ENCODE measurements at places on chromosomes 11 and 22.

GRCh38 chr22:26023104-26023775 lies 146.0 kb upstream of the SEZ6L start:
- no peak for DNase-seq

DNA sequence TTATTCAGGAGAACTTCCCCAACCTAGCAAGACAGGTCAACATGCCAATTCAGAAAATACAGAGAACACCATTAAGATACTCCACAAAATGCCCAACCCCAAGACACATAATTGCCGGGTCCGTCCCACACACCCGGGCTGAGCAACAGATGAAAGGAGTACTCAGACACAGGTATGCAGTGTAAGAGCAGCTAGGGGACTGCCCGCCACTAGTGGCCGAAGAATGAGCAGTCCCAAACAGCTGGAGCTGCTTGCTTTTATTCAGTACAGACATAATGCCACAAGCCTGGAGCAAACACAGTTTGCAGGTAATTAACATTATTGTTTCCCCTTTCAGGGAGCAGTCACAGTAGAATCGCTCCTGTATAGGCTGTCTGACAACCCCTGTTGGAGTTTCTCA lies 364.6 kb downstream of the LUZP2 start:
- DNase-seq, result no peak

DNA sequence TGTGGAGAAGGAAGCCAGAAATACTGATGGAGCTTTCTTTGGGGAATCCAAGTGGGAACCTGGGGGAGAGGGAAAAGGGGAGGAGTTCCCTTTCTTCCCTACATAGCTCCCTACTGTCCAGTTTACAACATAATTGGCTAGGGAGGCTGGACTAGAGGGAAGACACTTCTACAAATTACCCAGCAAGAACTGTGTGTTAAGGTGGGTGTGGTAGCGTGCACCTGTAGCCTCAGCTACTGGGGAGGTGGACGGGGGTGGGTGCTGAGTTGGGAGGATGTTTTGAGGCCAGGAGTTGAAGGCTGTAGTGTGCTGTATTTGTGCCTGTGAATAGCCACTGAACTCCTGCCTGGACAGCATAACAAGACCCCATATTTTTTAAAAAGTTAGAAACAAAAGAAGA lies 74.0 kb downstream of the NAV2 start:
- DNase-seq, result no peak

GRCh38 chr11:33689501-33689900 lies 11.1 kb downstream of the C11orf91 start:
- DNase-seq, result no peak

- no peak for DNase-seq
Observed at GRCh38 chr22:43481568-43482317, 69.9 kb downstream of the MPPED1 start.

GRCh38 chr11:65300621-65301275 lies 13.9 kb upstream of the CDC42EP2 start:
- DNase-seq, result no peak

DNA sequence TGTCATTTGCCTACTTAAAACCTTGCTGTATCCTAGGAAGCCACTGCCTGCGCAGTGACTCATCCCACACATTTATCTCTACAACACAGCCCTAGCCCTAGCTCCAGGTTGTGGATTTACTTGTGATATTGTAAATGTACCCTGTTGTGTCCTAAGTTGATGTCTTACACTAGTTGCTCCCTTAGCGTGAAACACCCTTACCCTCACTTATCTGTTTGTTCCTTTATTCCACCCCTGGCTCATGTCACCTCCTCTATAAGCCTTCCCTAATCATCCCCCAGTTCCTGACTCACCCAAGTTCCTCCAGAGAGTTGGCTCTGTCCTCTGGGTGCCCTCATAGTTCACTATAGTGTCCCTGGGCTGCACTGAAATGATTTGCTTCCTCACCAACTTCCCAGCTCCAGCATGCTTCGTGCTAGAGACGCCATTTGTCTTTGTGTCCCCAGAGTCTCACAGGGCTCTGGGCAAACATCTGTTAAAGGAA lies 431.8 kb upstream of the FAT3 start:
- DNase-seq, result no peak

DNA sequence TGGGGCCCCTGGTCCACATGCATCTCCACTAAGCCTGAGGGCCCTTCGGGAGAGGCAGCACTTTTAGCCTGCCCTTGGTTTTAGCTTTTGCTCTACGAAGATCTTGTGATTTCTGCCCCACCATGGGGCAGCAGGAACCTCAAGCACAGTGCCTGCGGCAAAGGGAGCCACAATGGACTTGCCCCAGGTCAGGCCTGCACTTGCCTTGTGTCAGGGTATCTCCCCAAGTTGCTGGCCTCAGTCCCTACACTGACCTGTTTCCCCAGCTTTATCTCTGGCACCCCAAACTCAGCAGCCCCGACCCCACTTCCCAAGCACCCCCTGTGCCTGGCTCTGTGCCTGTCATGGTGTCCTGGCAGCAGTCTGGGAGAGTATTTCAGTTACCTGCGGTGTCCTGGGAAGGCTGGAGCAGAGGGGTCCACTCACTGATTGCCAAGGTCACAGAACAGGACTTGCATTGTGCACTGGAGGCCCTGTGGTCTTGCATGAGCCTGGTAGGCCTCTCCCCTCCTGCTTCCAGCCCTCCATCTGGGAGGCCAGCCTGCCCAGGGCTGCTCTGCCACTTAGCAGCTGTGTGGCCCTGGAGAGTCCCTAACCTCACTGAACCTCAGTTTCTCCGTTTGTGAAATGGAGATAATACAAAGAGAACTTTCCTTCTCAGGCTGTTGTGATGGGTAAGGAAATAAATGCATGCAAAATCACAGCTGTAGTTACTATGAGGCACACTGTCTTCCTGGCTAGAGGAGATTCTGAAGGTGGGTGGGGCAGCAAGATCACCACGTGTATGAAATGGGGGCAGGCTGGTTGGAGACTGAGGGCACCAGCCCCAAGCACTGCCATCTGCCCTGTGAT lies 3.6 kb upstream of the AIFM3 start:
- no peak for DNase-seq

- no peak for DNase-seq
Observed at GRCh38 chr11:108216988-108217387, 5.5 kb downstream of the NPAT start.

- DNase-seq, result no peak
Observed at GRCh38 chr22:47063606-47064005, 301.2 kb downstream of the TBC1D22A start.

DNA sequence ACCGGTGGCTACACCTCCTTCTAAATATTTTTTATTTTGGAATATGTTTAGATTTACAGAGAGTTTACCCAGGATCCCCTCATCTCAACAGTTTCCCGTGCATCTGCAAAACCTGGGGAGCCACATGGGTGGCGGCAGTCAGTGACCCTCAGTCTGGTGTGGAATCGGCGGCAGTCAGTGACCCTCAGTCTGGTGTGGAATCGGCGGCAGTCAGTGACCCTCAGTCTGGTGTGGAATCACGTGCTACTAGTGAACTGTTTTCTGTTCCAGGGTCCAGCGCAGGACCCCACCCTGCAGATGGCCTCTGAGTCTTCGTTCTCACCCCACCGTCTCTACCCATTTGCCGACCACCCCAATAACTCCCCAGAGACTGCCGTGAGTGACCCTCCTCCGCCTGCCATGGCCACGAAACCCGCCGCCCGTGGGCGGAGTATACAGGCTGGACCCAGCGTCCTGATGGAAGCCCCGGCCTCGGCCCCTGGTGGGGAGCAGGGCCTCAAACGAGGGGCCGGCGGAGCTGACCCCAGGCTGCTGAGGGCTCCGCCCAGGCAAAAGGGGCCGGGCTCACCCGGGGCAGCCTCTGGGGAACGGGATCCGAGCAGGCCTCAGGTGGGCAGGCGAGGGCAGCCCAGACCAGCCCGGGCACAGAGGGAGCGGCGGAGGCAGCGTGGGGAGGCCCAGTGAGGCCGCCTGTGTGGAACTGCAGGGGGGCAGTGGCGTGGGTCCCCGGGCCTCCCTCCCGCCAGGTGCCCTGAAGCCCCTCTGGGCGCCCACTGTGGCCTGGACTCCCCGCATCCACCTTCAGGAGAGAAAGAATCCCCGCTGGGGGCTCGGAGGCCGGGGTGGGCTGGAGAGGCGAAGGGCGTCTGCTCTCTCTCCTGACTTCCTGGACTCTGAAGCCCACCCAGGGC lies 2.5 kb downstream of the IL17REL start:
- DNase-seq, result no peak

- no peak for DNase-seq
Observed at GRCh38 chr11:19281041-19281440, 40.3 kb upstream of the E2F8 start.

GRCh38 chr11:2574043-2574552 lies 125.7 kb downstream of the KCNQ1OT1 start:
- DNase-seq, result no peak

DNA sequence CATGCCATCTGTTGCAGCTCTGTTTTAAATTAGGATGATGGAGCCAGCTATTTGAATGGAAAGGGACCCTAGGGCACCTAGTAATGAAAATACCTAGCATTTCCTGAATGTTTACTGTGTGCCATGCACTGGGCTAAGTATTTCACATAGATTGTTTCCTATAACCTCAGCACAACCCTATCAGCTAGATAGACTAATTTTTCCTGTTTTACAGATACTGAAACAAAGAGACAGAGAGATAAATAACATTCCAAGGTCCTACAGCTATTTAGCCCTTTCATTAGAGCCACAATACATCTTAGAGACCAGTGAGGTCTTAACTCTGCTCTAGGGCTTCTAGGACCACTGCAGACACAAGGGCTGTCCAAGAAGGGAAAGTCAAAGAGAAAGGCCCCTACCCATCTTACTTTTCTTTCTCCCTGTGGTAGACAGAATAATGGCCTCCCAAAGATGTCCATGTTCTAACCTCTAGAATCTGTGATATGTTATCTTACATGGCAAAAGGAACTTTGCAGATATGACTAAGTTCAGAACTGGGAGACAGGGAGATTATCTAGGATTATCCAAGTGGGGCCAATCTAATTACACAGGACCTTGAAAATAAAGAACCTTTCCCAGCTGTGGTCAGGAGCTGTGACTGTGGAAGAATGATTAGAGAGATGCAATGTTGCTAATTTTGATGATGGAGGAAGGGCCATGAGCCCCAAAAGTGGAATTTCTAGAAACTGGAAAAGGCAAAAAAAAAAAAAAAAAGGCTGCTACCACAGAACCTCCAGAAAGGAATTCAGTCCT lies 157.0 kb downstream of the CCDC34 start:
- DNase-seq, result no peak

GRCh38 chr11:80009081-80009480 lies 568.3 kb upstream of the TENM4 start:
- no peak for DNase-seq

DNA sequence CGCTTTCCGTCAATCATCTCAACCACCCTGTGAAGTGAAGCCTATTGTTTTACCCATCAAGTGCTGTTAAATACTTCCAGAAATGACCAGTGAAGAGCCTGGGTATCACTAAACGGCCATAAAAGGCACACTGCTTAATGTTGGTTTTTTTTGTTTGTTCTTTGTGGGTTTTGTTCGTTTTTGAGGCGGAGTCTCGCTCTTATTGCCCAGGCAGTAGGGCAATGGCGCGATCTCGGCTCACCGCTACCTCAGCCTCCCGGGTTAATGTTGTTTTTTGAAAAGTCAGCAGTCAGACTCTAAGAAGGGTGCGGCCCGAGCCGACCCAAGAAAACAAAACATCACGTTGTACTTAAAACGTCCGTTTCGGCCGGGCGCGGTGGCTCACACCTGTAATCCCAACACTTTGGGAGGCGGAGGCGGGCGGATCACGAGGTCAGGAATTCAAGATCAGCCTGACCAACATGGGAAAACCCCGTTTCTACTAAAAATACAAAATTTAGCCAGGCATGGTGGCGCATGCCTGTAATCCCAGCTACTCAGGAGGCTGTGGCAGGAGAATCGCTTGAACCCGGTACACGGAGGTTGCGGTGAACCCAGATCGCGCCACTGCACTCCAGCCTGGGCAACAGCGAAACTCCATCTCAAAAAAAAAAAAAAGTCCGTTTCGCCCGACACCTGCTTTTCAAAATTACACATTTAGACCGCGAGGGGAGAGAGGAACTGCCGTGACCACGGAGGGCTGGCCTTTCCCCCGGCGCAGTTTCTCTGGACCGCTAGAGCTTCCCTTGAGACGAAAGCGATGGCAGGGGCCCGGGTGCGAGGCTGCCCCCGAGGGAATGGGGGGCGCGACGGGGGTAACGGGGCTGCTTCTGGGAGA lies 714 bp downstream of the CD59 start:
- DNase-seq, result peak; percentile 43

- no peak for DNase-seq
Observed at GRCh38 chr11:131593301-131593700, 222.9 kb downstream of the NTM start.

DNA sequence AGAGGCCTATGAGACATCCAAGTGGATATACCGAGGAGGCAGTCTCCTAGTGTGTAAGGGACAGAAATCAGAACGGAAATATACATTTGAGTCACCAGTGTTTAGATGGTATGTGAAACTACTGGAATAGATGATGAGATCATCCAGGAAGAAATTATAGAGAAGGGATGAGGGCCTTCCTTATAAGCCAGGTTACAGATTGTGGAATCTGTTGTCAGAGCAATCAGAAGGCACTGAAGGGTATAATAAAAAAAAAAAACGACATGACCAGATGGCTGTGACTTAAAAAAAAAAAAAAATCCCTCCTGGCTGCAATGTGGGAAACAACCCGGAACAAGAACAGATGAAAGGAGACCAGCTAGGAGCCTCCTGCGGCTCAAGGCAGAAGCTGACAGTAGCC lies 2.7 kb downstream of the MAJIN start:
- DNase-seq, result no peak

DNA sequence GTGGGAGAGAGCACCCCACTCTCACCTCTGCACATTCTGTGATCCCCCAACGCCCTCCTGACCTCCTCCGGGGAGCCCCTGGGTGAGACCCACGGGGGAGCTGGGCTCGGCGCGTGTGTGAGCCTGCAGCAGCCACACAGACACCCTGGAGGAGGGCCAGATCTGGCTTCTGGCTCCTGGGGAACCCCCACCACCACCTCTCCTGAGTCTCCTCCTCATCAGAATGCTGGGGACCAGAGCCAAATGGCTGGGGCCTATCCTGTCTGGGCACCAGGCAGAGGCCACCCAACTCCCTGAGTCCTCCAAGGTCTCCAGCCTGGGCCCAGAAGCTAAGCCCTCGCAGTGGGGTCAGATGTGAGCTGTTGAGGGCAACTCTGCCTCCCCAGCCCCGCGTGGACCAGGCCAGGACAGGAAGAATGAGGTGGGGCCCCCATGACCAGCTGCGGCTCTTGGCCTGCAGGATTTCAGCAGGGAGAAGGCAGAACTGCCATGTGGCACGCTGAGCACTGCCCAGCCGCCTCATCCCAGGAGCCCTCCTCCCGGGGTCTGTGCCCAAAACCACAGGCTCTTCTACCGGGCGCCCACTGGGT lies 5.5 kb upstream of the PIM3 start:
- no peak for DNase-seq
